ENCODE measurements at places on chromosomes 4 and X. TPM values are rescaled to one million over a fixed set of nuclear protein-coding genes. Genes with fewer than 3 reads are reported as not detected.
A peak's percentile ranks its signal among the peaks of the same experiment; 100 is the strongest.

DNA sequence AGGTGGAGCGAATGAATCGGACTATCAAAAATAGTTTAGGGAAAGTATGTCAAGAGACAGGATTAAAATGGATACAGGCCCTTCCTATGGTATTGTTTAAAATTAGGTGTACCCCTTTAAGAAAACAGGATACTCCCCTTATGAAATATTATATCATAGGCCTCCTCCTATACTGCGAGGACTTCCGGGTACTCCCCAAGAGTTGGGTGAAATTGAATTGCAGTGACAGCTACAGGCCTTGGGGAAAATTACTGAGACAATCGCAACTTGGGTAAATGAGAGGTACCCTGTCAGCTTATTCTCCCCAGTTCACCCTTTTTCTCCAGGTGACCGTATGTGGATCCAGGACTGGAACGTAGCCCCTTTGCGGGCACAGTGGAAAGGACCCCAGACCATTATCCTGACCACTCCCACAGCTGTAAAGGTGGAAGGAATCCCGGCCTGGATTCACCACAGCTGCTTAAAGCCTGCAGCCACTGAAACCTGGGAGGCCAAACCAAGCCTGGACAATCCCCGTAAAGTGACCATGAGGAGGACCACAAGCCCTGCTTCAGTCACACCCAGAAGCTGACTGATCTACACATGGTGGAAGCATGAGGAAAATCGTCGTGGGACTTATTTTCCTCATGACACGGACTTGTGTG, 1138.1 kb downstream of the ARAP2 start:
- peak; percentile 17 for DNase-seq

DNA sequence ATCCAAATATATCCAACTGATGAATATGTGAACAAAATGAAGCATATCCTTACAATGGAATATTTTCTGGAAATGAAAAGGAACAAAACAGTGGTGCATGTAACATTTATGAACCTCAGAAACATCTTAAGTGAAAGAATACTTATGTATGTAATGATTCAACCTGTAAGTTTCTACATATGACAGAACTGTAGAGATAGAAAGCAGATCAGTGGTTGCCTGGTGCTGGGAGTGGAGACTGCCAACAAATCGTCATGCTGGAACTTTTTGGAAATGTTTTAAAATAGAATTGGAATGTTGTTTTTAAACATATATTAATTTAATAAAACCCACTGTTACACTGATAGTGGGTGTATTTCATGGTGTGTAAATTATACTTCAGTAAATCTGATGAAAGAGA, 667.5 kb downstream of the RAPGEF2 start:
- DNase-seq, result no peak

DNA sequence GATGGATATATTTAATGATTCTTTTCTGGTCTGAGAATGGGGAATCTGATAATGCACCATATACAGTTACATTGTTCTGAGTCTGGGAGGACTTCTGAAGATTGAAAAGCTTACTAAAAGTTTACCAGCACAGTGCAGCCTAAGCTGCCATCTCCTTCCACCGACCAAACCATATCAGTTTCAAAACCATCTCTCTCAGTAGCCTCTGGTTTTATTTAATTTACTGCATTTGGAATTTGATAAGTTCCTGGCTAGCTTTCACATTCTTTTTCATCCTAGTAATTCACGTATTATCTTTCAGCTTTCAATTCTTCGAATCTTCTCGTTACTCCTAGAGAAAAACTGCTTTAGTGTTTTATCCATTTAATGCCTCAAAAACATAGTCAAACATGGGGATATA, 181.4 kb upstream of the HCCS start:
- DNase-seq, result no peak

Gene SLC4A4
- 0.47 TPM for total RNA-seq

GRCh38 chr4:150345207-150345744, 236.7 kb upstream of the MAB21L2 start:
- no peak for DNase-seq

Gene RBM46
- not detected for total RNA-seq

DNA sequence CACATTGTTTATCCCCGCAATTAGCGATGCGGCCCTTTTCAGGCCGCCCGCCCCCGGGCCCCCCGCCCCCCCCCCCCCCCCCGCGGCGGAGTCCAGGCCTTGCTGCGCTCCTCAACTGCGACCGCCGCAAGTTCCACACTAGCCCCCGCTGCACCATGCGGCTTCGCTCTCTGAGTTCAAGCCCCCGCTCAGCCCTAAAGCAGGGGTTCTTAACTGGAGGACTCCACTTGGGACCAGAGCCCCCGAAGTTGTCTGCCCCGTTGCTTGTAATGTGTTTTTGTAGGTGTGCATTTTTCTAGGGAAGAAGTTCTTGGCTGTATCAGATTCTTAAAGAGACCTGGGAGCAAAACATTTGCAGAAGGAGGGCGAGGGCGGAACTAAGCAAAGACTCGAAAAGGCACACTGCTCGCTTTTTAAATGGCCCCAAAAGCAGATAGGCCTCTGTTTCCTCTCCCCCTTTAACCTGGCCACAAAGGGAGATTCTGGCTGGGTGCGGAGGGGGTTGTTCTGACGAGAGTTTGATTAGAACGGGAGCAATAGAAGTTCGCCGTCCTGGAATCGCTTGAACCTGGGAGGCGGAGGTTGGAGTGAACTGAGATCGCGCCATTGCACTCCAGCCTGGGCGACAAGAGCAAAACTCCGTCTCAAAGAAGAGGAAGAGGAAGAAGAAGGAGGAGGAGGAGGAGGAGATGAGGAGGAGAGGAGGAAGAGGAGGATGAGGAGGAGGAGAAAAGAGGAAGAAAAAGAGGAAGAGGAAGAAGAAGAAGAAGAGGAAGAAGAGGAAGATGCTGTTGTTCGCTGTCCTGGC, 2.3 kb upstream of the MSX1 start:
- no peak for DNase-seq

GRCh38 chr4:182103614-182104319, 139.4 kb upstream of the TENM3 start:
- no peak for DNase-seq

- DNase-seq, result no peak
These were observed 269.8 kb downstream of the COL25A1 start for GRCh38 chr4:109032671-109033070.

GRCh38 chr4:37388681-37389365, 144.3 kb downstream of the NWD2 start:
- DNase-seq, result no peak

Gene CYTL1
- not detected for total RNA-seq

Gene KLHL13
- 3.5 TPM for total RNA-seq

Gene SSX4
- not detected for total RNA-seq

- DNase-seq, result no peak
These were observed 38.8 kb downstream of the GRIA3 start for GRCh38 chrX:123222920-123223319.

- DNase-seq, result no peak
These were observed 19.1 kb downstream of the MAML3 start for GRCh38 chr4:140134746-140135425.

DNA sequence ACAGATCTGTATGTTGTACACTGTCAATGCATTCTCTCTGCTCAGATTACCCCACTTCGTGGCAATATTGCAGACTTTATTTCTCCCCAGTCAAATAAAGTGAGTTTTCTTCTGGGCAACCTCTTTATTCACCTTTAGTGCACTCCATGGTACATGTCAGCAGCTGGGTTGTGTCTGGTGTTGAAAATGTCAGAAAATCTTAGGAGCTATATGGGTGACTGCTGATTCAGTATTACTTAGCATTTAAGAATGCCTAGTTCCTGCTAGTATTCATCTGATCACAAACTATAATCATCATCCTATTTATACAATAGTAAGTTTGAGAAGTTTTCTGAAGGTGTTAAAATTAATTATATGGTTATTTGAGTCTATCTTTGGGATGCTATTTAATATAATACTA, 112.5 kb downstream of the CFAP299 start:
- DNase-seq, result no peak

GRCh38 chrX:38669428-38669827, 108.1 kb downstream of the TSPAN7 start:
- DNase-seq, result no peak

GRCh38 chr4:152063621-152064240, 302.9 kb upstream of the GATB start:
- peak; percentile 60 for DNase-seq

GRCh38 chrX:17596546-17597205, 140.6 kb upstream of the SCML1 start:
- DNase-seq, result no peak

DNA sequence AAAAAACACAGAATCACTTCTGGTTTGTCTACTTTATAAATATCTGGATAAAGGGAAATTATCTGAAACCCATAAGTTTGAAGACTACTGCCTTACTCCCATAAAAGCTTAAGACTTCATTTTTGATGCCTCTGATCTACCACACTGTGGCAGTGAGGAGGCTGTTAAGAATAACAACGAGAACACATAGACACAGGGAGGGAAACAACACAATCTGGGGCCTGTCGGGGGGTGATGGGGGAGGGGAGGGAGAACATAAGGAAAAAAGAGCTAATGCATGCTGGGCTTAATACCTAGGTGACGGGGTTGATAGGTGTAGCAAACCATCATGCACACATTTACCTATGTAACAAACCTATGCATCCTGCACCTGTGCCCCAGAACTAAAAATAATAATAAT, 573.7 kb downstream of the GBA3 start:
- DNase-seq, result no peak

GRCh38 chr4:101790521-101791181, at the start of gene BANK1:
TSS of gene BANK1 (plus strand) at chr4:101790730. CDS start at chr4:101790881, 151 bp downstream.
- peak; percentile 47 for DNase-seq

DNA sequence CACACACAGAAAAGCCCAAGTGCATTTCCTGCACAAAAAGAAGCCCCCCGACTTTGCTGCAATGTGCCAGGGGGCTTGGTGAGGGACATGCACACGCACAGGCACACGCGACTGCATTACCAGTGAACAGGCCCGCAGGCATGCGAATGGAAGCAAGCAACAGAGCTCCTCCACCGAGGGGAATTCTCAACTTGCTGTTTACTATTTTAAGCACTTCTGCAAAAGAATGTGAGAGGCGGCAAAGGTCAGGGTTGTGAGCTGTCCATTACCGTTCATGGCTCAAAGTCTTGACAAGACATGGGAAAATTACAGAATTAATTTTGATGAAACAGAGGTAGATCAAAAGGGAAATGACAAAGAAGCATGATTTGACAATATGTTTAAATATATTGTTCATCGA, 342.5 kb upstream of the NOCT start:
- no peak for DNase-seq

Gene GUCY1B1
- 3.1 TPM for total RNA-seq
